Right forelimb (tissue), 1 donor: ENCODE measurements at places on chromosomes 5 and 9.

DNA sequence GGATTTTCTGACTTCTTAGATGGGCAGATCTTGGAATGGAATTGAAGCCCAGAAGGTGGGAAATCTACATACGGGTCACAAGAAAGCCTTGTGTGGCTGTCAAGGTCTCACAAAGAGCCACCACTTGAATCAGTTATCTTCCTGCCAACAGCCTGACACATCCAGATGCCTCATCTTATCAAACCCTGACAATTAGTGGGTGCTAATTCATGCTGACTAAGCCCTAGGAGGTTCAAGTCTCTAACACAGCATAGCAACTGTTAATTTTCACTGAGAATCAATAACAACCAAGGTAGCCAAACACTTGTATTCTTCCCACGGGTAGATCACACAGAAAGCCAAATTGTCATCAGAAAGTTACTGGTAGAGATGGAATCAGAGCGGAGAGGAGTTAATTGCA lies 222.2 kb downstream of the TMEM167A start:
- DNase-seq, result no peak

- DNase-seq, result no peak
These were observed 174.7 kb downstream of the PPP2R2B start for GRCh38 chr5:146703899-146704298.

DNA sequence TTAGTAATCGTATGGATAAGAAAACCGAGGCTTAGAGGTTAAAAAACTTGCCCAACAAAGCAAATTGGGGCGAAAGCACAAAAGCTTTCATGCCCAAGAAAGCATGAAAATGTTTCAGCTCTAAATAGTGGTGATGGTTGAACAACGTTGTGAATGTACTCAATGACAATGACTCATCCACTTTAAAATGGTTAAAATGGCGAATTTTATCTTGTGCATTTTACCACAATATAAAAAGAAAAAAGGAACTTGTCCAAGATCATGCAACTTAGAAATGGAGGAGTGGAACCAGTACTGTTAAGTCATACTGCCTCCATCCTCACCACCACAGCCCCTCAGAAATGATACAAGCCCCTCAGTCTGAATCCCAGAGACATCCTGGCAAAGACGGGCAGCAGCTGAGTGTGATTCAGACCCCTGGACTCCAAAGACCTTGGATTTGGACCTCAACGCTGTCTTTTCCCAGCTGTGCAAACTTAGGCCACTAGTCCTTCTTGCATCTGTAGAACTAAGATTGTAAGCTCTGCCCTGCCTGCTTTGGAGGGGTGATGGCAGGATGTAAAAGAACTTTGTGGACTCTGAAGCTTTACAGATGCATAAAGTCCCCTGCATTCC lies 158.4 kb downstream of the GABBR2 start:
- DNase-seq, result no peak

DNA sequence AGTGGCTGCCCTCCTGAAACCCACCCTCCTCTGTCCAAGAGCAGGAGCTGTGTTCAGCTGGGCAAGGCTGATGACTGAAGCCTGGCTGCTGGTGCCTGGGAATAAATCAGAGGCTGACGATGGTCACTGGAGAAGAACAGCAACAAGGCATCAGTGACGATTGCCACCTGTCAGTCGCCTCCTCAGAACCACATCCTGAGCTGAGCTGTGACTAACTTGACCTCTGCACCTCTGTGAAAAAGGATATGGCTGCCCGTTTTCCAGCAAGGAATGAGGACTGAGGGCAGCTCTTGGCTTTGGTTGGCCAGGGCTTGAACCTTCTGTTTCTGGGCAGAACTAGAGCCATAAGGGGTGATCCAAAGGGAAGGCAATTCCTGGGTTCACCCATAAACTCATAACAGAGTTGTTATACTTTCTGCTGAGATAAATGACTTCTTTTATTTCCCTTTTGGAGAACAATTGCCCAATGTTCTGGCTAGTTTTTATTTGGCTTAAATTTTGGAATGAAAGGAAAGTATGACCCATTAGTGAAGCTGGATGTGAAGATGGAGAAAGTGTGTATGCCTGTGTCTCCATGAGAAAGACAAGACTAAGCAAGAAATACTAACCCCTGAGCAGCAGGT lies 40.1 kb downstream of the TRIP13 start:
- DNase-seq, result no peak

GRCh38 chr9:134054891-134055811 lies 12.7 kb downstream of the BRD3 start:
- peak; percentile 30 for DNase-seq

DNA sequence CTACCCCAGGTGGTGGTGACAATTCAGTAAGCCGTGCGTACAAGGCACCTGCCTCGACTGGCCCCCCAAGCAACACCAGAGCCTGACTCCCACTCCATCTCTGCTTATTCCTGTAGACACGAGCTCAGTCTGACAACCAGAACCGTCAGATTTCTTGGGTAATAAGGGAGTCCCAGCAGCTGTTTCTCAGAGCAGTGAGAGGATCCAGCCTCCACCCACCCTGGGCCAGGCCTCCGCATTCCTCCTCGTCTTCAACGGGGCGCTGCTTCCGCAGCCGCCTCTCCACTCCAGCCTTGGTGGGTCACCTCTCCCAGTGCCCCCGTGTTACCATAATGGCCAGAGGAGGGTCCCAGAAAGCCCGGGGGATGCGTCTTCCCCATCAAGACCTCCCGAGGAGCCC lies 27.7 kb upstream of the GFPT2 start:
- no peak for DNase-seq

DNA sequence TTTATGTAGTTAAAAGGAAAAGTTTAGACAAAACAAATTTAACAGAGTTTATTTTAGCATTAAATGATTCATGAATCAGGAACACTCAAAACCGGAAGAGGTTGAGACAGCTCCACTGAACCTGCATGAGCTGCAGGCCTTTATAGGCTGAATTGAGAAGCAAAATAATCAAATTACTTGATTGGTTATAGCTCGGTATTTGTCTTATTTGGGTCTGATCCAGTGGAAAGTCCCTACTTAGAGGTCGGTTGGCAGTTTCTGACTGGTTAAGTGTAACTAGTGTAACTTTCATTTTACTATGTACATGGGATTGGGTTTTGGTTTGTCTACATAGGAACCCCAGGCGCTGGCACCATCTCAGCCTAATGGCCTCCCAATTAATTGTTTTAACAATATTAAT lies 74.1 kb upstream of the PIK3R1 start:
- no peak for DNase-seq
